ENCODE measurements at places on chromosomes 2 and 18.

DNA sequence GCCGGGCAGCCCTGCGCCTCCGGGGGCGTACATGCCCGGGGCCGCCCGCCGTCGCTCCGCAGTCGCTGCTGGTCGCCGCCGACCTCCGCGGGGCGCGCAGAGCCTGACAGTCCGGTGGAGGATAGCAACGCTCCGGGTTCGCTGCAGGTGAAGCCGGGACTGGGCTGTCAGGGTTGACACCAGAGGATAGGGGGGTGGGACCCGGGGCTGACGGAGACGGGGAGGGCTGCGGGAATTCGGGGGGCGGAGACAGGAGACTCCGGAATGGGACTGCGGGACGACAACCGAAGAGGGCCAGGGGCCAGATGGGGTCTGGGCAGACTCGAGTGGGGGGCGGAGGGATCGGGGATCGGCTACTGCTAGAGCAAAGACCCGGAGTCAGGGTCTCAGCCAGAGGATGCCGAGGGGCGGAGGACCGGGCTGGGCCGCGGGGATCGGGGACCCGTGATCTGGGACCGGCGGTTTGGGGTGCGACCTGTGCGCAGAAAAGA is 403 bp downstream of the TMEM127 start:
- peak; percentile 43 for DNase-seq

DNA sequence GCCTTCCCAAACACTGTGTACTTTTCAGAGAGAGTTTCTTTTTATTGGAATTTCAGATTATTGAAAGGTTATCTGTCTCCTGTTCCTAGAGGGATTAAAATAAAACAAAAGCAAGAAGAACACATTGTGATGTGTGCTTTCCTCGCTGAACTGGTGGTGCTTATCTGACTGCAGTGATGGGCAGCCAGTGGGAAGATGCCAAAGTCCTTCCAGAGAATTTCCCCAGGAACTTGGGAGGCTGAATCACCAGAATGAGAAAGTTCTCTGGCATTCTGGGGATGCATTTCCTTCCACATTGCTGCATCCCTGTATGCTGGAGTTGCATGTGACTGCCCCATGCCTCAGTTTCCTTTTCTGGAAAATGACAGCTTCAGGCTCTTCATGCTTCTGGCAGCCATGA is 53.9 kb upstream of the SEC11C start:
- no peak for DNase-seq

GRCh38 chr18:60469387-60470100 is 97.0 kb upstream of the MC4R start:
- no peak for DNase-seq

- no peak for DNase-seq
Measured at GRCh38 chr18:63182310-63182772, 137.2 kb downstream of the BCL2 start.

DNA sequence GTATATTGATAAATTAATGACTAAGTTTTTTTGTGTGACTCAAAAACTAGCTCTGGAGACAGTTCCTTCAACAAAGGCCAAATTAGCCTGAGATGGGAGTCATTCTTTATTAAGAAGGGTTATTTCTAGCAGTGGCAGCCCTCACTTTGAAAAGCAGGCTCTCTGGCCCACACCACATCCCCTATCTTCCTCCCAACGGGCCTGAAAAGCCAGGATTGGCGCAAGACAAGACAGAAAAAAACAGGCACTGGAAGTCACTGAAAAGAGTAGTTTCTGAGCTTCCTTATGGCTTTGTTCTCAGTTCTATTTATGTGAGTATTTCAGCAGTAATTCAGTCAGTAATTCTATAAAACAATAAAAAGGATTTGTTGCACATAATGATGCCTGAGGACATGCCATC is 149.0 kb downstream of the LAMA3 start:
- DNase-seq = no peak

GRCh38 chr2:139773720-139774277 is 993.6 kb upstream of the NXPH2 start:
- DNase-seq = no peak

- DNase-seq = no peak
Measured at GRCh38 chr2:162623888-162624287, 214.7 kb downstream of the KCNH7 start.

- no peak for DNase-seq
Measured at GRCh38 chr2:239223310-239224198, 177.3 kb downstream of the HDAC4 start.

GRCh38 chr2:222180619-222181018 is 118.2 kb downstream of the PAX3 start:
- DNase-seq = no peak

GRCh38 chr18:67613731-67614130 is 97.2 kb upstream of the DSEL start:
- no peak for DNase-seq

DNA sequence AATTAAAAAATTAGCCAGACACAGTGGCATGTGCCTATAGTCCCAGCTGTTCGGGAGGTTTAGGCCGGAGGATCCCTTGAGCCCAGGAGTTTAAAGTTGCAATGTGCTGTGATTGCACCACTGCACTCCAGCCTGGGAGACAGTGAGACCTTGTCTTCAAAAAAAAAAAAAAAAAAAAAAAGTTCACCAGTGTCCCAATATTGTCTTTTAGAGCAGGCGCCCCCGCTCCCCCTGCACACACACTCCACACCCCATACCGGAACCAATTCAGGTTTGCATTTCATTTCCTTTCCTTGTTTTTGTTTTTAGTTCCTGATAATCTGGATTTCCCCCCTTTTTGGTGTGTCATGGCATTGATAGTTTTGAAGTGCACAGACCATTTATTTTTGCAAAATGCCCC is 10.4 kb downstream of the TMEM87B start:
- no peak for DNase-seq

- no peak for DNase-seq
Measured at GRCh38 chr2:45289997-45290709, 280.9 kb upstream of the SIX2 start.

DNA sequence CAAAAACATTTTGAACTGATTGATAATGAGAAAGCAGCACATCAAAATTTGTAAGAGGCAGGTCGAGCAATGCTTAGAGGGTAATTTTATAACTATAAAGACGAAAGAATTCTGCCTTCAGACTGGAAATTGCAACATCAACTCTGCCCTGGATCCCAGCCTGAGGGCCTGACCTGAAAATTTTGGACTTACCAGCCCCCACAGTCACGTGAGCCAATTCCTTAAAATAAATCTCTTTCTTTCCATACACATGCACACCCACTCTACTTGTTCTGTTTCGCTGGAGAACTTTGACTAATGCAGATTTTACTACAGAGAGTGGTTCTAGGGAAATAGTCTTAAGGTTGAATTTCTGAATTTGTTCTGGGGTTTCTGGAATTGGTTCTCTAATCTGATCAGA is 14.6 kb upstream of the ACOXL start:
- DNase-seq = no peak

DNA sequence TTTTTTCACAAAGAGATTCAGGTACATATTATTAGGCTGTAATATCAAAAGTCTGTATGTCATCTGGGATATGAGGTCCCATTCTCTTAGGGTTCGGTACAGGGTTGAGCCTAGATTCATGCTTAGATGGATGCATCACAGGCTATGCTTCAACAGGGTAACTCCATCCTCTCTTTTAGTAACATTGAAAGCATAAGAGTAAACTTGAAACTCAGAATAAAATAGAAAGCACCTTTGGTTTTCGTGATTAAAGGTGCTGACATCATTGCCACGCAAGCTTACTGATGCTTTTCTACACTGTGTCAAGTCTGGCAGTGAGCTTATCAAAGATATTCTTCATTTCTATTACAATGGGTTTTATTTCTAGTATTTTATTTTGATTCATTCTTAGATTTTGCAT is 419.1 kb upstream of the DSEL start:
- DNase-seq = no peak

DNA sequence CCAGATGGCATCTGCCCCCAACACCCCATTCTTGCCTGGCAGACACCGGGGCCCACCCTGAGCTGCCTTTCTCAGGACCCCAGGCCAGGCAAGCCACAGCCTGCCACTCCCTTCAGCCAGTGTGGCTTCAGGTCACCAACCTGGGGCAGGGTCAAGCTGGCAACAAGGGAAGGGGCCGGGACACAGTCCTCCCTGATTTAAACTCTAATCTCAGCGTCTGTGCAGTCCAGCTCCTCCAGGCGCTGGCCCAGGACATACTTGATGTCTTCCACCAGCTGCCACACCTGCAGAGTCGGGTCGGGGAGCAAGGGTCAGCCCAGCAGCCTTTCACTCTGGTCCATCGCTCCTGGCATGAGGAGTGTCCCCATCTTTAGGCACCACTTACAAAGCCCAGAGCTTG is 29.0 kb upstream of the ALPP start:
- DNase-seq = no peak

DNA sequence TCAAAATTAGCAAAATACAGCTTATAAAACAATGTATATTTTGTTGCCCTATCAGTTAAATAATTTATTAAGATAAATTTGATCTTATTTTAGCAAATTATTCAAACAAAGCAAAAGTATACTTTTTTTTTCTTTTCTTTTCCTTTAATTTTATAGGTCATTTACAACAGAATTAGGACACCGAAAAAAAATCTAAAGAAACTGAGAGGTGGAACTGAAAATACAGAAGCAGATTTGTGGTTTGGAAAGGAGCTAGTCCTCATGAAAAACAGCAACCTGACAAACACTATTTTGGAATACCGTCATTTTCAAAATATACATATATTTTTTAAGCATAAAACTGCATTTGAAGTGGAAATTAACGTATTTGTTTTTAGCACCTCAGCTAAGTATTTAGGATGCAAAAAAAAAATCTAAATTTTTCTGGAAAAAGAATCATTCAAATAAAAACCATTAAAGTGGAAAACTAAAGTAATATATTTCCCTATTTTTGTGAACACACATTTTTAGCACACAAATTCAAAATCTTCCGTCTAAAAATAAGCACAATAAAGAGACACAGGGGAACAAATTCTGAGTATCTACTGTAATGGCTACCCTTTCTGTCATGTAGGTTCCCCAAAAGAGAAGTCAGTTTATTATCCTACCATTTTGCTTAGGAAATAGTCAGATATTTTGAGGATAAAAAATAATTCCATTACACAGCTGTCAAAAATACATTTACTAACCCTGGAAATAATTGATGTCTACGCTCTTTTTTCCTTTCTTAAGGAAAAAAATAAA is 2.7 kb downstream of the CCDC88A start:
- DNase-seq = no peak

- DNase-seq = no peak
Measured at GRCh38 chr2:164542581-164543021, 78.7 kb downstream of the GRB14 start.

GRCh38 chr2:197487385-197487784 is 12.3 kb downstream of the HSPD1 start:
- no peak for DNase-seq

GRCh38 chr2:45960057-45960863 is 308.8 kb downstream of the PRKCE start:
- no peak for DNase-seq

- no peak for DNase-seq
Measured at GRCh38 chr18:31183302-31183701, 20.6 kb upstream of the DSC1 start.

DNA sequence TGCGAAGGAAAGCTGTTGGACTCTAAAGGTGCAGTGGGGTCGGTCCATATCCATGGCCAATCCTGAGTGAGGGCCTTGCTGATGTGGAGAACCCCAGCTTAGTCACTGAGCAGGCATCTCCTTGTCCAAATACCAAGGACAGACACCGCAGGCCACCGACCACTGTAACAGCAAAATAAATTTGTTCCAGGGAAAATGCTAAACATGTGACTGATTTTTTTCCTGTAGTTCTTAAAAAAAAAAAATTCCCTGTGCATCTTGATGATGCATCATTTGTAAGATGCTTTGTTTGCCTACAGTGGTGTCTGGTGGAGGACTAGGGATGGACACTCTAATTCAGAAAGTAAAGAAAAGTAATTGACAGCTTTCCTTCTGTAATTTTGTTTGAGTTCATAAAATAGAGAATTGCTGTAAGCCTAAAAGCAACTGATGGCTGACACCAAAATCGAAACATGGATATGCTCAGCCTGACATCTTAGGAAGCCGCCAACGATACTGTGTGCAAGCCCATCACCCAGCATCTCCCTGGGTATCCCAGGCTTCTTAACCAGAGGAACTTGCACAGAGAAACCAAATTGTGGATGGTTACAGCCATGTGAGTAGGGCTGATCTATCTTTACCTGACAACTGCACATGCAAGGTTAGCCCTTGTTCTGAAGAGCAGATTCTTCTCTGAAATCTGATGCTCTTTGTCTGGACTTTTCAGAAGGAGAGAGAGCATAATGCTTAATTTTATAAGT is 188.6 kb downstream of the ARL4C start:
- DNase-seq = no peak

- no peak for DNase-seq
Measured at GRCh38 chr2:56502616-56503015, 318.8 kb downstream of the CCDC85A start.

DNA sequence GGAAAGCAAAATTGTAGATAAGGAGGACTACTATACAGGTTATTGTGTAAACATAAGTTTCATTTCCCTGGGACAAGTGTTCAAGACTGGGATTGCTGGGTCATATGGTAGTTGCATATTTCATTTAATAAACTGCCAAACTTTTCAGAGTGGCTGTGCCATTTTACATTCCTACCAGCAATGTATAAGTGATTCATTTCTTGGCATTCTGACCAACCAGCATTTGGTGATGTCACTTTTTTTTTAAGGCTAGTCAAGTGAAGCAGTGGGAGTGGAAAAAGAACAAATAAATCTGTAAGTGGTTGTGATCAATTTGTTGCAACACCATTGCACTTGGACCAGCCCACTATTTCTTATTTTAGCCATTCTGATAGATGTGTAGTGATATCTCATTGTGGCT is 5.2 kb upstream of the CHCHD5 start:
- DNase-seq = no peak

- peak; percentile 17 for DNase-seq
Measured at GRCh38 chr2:210072922-210073509, 70.6 kb downstream of the RPE start.

DNA sequence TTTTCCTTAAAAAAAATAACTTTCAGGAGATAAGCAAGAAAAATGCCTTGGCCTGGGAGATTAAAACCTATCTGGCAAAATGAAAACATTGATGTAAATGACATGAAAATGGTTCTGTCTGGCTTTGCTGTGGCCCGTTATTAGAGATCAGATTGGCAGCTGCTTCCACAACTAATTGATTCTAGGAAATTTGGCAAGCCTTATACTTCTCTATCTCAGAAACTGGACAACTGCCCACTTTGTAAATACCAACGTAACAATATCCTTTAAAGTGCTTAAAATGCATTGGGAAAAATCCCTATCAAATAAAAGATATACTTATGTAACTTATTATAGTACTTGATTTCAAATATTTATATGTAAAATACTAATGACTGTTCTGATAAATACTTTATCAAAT is 14.2 kb upstream of the SKA1 start:
- no peak for DNase-seq

- no peak for DNase-seq
Measured at GRCh38 chr2:175500255-175500654, 318.7 kb upstream of the ATP5MC3 start.

DNA sequence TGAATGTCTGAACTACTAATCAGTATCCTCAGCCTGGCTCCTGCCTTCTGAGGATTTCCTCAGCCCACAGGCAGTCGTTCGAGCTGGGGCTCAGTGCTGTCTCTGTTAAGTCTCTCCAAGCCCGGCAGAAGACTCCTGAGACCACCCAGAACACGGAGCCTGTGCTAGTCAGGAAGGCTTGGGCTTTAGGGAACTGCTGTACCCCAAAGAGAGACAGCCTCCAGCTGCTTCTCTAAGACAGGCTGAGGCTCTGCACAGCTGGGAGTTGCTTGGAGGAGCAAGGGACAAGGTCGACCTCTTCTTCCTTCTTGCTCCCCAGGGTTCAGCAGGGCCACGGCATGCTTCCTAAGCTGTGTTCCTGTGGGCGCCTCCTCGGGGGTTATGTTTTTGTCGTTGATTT is 283.4 kb upstream of the MYT1L start:
- no peak for DNase-seq

GRCh38 chr18:59910967-59911366 is 11.2 kb downstream of the PMAIP1 start:
- no peak for DNase-seq
